AG20443 (cell line): ENCODE measurements at places on chromosomes 12 and 14.

- DNase-seq: no peak
Observed at GRCh38 chr12:60269611-60270269, 673.9 kb downstream of the SLC16A7 start.

DNA sequence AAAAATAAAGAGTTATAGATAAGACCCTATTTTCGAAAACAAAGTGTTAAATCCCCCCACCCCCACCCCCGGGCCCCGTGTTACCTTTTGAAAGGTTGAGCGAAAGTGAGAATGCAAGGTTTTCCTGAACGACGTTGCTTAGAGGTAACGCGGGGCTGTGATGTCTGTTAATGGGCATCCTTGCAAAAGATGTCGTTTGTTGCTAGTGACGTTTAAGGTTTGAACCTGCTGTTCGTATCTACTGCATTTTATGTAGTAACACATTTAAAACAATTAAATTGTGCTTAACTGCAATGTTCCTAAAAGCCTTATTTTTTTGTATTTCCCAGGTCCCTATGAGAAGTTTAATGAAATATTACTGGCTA, 1.2 kb downstream of the CPSF6 start:
- peak; percentile 8 for DNase-seq

DNA sequence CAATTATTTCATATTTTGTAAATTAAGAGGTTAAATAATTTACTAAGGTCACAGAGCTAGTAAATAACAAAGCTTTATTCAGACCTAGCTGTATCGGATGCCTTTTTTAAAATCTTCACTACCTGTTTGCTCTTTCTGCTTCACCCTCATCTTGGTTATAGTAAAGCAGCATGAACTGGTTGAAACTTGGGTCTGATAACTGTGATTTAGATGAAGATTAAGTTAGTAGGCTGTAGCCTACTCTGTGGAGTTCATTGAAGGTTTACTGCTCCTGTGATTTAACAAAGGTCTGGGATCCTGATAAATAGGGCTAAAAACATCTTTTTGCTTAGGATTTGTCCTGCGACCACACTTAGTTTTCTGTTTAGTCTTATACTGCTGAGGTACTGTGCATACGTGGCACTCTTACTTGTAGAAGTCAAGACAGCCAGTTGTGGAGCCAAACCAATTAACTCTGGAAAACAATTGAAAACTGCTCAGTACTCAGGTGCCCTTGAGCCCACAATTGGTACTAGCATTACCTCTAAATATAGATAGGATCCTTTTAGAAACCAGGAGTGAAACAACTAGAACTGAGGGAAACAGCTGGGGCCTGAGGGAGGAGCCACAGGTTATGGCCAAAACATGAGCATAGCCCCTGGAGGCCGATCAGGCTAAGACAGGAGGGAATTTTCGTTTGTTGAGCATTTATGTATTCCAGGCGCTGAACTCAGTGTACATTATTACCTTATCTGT, 2.3 kb downstream of the SPATS2 start:
- peak; percentile 71 for DNase-seq

- no peak for DNase-seq
Observed at GRCh38 chr14:92702441-92702918, 45.9 kb downstream of the LGMN start.

GRCh38 chr12:19633194-19633593, 193.9 kb downstream of the AEBP2 start:
- DNase-seq: no peak

- DNase-seq: no peak
Observed at GRCh38 chr14:99242816-99243721, 28.9 kb downstream of the BCL11B start.

DNA sequence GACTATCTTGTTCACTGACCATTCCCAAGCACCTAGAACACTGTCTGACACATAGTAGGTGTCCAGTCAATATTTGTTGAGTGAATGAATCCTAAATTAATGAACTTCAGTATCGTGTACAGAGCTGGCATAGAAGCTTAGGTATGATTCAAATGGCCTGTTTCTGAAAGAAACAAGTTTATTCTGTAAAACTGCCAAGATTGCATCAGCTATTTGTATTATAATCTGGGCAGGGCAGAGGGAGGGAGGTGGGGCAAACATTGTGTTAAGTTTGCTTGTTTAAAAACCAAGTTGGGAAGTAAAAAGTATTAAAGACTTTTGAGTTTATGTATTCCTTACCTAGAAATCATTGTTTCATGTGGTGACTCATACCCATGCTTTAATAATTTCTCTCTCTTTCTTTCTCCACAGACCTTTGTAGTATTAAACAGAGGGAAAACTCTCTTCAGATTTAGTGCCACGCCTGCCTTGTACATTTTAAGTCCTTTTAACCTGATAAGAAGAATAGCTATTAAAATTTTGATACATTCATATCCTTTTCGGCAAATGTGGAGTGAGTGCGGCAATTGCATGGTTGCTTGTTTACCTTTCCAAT, 92.8 kb downstream of the SCN8A start:
- DNase-seq: peak; percentile 58

GRCh38 chr12:107447336-107447735, 238.3 kb upstream of the PWP1 start:
- DNase-seq: no peak

- DNase-seq: no peak
Observed at GRCh38 chr14:99937475-99938244, 127.6 kb upstream of the EVL start.

DNA sequence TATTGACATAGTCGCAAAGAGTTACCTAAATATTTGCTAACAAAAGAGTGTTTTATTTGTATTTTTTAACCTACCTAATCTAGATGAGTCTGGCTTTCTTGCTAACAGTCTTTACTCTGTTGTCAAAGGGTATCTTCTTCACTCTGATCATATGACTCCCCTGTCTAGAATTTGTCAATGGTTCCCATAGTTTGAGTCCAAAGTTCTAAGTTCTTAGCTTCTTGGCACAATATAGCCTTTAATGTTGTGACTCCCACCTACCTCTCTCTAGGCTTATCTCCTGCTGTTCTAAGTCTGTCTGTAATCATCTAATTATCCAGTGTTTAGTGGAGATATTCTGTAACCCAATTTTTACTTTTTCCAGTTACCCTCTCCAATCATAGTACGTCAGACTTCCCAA, 104.3 kb upstream of the PDE3A start:
- DNase-seq: no peak
